ENCODE measurements at places on chromosomes 7 and 10.

- no peak for DNase-seq
Observed at GRCh38 chr7:85176197-85176596, 10.7 kb downstream of the SEMA3D start.

GRCh38 chr10:111835574-111835973 is 348.0 kb downstream of the GPAM start:
- DNase-seq = peak; percentile 15

DNA sequence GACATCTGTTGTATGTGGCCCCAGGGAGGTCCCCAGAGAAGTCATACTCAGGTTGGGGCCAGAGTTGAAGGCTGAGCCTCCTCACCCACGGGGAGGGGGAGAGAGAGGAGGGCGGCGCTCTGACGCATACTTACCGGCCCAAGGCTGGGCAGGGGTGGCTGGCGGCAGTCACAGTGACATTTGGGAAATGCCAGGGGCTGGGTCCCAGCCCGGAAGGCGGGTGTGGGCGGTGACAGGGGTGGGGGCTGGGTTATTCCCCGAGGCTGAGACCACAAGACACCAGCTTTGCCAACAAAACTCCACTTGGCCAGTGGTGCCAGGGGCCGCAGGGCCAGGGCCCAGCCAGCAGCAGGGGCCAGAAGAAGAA is 41.1 kb downstream of the RASGEF1A start:
- no peak for DNase-seq

DNA sequence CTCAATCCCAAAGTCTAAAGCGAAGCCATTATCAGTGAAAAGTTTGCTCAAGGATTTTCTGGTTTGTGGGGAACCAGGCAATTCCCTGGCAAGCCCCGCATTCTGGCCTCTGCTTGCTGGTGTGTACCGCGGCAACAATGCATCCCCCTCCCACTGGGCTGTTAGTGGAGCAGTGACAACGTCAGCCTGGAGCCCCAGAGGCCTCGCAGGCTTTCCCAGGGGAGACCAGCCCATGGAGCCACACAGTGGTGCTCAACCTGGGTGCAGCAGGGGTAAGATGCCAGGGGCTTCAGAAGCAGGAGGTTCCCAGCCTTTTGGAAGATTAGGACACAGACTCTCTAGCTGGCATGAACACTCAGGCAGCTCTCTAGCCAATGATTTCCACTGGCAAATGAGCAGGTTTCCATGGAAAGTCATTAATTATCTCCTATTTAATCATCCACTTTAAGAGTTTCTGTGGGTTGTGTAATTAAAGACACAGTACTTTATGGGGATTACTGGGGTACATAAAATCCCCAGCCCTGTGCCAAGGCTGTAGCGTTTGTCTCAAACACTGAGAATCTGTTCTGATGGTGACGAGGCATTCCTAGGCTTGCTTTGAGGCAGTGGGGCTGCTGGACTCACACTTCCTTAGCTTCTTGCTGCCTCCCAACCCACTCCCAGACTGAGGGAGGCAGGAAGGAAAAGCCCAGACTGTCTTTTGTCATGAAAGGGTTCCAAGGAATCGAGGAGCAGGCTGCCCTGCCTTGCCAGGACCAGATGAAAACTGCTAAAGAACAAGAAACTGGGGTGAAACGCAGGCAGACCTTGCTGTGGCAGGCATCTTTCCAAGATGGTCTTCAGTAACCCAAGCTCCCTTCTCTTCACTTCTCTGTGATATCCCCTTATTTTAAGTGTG is 411.9 kb upstream of the SHH start:
- no peak for DNase-seq

DNA sequence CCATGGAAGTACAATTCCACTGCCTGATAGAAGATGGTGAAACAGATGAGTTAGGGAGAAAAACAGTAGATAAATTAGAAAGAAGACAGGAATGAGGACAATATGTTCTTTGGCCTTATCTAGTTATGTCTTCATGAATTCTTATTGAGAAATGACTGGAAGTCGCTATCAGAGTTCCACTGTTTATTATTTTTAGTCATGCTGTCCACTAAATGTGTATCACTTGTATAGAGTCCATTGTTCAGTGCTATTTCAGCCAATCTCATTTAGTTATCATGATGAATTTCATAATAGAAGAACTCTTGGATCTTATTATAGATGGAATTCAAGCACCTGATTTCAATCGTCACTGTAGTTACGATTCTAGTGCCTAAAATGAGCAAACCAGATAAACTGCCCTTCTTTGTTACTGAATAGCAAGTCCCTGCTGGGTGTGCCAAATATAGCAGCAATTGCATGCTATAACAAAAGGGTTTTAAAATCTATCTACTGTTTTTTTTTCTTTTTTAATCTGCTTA is 177.7 kb upstream of the COL1A2 start:
- DNase-seq = no peak

DNA sequence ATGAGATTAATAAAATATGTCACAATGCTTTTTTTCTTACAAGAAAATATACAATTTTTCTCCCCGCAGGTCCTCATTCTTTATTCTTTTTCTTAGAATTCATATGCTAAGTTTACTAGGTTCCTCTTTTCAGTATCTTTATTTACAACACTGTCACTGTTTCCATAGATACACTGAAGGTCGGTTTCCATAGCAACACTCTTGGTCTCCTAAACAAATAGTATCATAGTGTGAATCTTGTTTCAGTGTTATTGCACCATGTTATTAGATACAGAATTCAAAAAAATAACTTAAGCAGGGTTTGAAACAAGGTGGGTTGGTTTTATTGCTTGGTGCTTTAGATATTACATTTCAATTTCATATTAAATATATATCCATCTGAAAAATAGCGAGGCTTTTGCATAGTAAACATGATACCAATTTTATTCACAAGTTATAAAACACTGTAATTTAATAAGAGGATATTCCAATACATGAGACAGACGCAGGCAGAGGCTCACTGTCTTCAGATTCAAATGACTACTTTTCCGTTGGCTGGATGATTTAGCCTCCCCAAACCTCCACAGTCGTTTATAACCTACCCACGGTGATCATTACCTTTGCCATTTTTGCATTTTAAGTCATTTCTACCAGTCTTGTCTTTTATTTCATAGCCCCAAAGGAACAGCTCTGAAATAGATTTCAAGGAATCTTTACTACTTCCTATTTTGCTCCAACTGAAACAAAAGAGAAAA is 88.9 kb upstream of the KLF6 start:
- no peak for DNase-seq

DNA sequence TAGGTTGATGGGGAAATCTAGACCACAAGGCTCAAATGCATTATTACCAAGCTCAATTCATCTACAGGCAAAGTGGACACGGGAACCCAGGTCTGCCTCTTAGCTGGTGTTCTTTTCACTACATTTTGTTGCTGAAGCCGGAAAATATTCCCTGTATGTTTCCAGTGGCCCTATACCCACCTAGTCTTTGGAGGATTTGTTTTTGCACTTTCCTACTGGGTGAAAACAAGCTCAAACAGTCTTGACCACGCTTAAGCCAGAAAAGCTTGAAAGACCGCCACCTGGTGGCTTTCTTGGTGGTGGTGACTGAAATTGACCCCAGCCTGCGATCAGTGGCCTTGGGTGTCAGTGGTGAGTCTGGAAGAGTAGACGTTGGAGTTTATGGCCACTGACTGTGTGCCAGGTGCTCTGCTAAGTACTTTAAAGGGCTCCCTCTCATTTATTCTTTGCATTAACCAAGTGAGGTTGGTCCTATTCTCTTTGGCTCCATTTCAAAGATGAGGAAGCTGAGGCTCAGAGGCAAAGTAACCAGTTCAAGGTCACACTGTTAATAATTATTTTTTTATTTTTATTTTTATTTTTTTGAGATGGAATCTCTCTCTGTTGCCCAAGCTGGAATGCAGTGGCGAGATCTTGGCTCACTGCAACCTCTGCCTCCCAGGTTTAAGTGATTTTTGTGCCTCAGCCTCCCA is 11.1 kb upstream of the CRTAC1 start:
- peak; percentile 26 for DNase-seq

DNA sequence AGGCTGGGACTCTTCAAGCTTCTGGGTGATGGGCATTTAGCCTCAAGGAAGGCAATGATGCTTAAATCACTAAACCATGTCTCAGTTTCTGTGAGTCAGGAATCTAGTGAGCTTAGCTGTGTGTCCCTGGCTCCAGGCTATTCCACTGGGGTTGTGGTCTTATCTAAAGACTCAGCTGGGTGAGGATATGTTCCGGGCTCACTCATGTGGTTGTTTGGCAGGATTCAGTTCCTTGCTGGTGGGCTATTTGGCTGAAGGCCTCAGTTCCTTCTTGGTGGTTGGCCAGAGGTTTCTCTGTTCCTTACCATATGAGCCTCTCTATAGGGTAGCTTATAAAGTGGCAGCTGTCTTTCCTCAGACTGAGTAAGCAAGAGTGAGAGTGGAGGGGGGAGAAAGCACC is 12.0 kb downstream of the EVX1 start:
- DNase-seq = no peak

DNA sequence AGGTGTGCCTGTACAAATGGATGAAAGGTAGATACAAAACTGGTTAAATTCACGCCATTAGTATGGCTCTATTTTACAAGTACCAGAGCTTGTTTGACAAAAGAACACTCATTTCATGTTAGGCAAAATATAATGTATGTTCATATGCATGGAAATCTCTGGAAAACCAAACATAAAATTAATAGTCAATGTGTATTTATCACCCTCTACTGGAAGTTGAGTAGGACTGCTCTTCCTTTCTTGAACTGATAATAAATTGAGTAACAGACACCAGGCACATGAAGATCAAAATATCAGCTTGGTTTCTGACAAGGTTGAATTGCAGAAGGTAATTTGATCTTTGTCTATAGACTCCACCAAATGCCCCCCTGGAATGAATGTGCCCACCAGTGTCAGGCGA is 19.8 kb upstream of the AKR1B1 start:
- DNase-seq = no peak
